Caco-2 (cell line): ENCODE measurements at places on chromosomes 6 and 20.
A peak's percentile ranks its signal among the peaks of the same experiment; 100 is the strongest.

- no peak for DNase-seq
These were observed 80.8 kb upstream of the BEND3 start for GRCh38 chr6:107196152-107196551.

DNA sequence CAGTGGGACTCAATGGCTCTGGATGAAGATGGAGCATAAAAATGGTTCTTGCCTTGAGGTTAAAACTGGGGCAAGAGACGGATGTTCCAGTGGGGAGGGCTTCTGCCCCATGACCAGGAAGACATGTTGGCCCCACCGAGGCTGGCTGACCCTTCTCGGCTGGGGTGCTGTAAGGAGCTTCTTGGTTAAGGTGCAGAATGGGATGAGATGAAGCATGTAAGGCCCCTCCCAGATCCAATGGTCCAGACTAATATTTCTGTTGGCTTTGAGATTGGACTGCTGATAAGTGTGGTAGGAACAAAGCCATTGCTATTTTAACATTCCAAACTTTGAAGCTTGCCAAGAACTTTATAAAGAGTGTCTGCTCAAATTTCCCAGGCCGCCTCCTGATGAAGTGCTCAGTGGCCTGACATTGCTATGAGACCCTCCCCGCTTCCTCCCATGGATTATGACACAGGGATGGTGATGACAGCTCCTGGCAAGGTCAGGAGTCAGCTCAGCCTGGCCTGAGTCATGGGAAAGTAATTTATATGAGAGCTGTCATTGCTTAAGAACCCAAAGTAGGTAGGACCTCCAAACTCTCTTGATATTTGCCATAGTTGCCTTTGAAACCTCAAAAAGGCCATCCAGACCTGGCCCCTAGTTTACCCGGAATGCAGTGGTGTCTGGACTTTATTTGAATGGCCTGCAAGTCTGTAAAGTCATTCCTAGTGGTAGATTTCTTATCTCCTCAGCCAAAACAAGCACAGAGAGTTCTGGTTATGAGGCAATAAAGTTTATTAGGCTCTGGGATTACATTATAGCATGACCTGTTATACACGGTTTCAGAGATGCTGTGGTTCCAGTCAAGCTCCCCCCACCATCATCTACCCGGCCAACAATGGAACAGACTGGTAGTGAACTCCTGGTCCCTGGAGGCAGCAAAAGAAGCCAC is 55.2 kb downstream of the TGM2 start:
- peak; percentile 93 for DNase-seq

GRCh38 chr6:63504777-63505384 is 67.4 kb upstream of the LOC128125822 start:
- no peak for DNase-seq

DNA sequence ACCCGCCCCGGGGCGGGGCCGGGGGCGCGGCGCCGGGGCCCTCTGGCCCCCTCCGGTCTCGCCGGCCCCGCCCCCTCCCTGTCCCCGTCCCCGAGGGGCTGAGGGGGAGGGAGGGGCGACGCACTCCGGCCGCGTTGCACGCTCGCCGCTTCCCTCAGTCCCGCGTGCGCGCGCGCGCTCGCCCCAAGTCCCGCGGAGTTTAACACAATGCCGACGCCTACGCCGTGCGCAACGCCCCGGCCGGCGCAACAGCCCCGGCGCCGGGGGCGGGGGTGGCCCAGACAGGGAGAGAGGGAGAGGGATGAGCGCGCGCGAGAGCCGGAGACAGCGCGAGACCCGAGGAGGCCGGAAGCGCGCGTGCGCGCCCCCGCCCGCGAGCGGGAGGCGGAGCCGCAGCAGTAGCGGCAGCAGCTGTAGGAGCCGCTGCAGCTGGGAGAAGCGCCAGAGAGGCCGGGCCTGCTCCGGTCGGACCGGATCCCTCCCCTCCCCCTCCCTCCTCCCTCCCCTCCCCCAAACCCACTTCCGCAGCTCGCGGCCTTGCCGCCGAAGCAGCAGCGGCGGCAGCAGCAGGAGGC is 996 bp downstream of the ZBTB2 start:
- DNase-seq: peak; percentile 97

- no peak for DNase-seq
These were observed 38.6 kb upstream of the GGTLC1 start for GRCh38 chr20:24027229-24027628.

- no peak for DNase-seq
These were observed 46.2 kb downstream of the SRPK1 start for GRCh38 chr6:35874730-35875129.

DNA sequence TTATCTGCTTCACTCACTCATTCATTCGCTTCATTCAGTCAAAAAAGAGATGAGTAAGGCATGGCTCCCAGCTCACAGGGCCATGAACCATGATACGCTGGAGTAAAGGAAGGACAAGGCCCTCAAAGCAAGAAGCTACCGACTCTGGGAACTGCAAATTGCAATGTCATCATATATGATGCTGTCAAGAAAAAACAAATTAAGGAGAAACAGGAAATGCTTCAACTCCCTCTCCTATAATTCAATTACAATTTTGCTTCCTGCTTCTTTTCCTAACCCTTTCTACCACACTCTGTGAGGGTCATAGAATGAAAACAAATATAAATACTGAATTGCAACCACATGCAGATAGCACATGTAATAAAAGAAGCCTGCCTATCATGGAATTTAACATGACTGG is 725.7 kb upstream of the FLRT3 start:
- DNase-seq: no peak

GRCh38 chr6:22288721-22289120 is 8.1 kb downstream of the PRL start:
- no peak for DNase-seq

DNA sequence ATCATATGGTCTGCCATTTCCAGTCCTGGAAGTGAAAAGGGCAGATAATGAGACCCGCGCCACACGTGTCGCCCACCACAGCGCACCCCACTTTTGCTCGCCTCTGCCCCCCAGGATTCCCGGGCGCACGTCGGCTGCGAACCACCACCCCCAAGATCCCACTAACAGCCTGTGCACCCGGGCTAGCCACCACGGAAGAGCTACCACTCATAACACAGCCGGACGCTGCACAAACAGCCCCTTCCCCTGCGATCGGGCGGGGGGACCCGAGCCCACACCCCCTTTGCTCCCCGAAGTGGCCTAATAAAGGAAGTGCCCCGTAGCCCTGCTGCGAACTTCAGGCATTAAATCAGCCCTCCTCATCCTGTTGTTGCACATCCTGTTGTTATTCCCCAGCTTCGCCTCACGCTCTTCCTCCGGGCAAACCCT is 506 bp downstream of the CITED2 start:
- no peak for DNase-seq

DNA sequence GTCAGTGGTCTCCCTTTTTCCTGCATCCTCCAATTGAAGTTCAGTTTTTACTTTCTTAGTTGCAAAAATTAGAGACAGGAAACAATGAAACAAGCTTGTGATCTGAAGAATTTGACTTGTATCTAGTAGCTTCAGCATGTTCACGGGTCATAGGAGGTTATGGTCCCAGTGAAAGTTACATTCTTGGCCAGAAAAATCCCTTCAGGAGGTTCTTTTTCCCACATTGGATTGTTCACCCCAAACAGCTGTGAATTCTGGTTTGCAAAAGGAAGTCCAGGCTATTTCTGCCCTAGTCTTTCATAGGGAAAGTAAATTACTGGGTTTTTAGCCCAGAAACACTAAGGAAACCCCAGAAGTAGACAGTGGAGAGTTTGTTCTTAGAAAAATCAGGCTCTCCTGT is 8.1 kb downstream of the ANKS1A start:
- no peak for DNase-seq

DNA sequence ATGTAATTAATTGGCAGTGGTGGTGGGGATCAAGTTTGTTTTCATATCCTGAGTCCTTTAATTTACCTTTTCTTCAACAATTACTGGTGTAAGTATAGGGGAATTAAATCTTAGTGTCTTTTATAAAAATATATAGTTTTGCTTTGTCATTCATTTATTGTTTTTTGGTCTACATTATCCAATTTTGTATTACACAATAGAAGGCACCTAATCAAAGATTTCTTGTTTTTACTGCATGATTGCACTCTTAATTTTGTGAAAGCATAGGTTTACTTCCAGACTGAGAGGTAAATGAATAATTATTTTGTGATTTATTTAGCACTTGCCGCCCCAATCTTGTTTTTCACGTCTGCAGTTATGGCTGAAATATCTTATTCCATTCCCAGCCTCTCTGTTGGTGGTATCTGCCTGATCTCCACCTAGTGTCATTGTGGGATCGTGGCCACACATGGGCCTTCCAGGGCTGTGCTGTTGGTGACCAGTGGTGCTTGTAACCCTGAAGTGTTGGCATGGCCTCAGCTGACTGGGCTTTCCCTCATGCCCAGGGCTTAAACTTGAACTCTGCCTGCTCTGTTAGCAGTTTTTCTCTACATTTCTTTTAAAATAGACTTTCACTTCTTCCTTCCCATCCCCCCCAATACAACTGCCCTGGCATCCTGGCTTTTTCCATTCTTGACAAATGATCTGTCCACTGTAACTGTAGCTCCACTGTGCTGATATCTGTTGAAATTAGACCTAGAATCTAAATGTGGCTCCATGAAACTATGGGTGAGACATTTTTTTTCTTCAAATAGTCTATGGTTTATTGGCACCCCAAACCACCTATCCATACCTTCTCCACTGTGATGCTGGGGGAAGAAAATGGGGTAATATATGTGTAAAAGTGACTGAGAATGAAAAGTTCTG is 24.8 kb downstream of the E2F3 start:
- no peak for DNase-seq

DNA sequence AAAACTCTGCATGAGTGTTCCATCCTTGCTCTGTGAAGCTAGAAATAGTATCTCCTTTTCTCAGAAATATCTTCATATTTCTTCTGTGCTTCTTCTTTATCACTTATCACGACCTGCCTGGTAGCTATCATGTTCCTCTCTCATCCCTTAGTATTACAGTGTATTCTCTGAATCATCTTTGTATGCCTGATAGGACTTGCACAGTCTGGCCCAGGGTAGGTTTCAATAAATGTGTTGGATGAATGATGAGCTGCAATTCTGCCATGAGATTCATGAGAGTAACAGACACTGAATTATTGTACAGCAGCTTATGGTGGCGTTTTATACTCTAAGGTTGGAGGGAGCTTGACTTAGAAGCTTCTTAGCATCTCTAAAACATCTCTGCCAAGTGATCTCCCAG is 66.6 kb downstream of the GRM1 start:
- no peak for DNase-seq

DNA sequence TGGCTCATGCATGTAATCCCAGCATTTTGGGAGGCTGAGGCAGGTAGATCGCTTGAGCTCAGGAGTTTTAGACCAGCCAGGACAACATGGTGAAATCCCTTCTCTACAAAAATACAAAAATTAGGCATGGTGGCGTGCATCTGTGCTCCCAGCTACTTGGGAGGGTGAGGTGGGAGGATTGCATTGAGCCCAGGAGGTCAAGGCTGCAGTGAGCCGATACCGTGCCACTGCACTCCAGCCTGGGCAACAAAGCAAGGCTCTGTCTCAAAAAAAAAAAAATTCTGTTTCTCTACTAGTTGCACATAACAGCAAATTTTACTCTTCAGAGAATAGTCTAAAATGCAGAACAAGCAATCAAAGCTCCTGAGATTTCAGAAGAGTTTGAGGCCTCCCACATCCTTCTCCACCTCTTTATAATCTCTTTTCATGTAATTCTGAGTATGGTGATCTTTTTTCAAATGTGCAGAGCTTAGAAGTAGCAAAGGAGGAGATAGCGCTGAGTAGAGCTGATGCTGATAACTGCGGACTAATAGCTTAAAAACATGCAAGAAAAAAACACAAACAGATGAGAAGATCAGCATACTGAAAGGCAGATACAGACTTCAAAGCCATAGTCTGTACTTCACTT is 23.3 kb downstream of the LRRN4 start:
- DNase-seq: no peak

DNA sequence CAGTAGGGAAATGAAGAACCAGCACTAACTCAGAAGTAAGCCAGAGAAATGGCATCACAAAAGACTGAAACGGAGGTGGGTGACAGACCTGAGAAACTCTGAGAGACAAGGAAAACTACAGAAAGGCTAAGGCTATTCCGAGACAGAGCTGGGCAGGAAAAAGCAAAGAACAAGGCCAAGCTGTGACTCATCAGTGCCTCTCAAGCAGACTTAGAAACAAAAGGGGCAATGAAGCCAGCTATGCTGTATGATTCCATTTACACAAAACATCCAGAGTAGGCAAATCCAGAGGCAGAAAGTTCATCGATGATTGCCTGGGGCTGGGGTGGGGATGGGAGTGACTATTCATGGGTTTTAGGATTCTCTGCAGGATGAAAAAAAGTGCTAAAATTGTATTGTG is 50.0 kb downstream of the SLC23A2 start:
- no peak for DNase-seq

DNA sequence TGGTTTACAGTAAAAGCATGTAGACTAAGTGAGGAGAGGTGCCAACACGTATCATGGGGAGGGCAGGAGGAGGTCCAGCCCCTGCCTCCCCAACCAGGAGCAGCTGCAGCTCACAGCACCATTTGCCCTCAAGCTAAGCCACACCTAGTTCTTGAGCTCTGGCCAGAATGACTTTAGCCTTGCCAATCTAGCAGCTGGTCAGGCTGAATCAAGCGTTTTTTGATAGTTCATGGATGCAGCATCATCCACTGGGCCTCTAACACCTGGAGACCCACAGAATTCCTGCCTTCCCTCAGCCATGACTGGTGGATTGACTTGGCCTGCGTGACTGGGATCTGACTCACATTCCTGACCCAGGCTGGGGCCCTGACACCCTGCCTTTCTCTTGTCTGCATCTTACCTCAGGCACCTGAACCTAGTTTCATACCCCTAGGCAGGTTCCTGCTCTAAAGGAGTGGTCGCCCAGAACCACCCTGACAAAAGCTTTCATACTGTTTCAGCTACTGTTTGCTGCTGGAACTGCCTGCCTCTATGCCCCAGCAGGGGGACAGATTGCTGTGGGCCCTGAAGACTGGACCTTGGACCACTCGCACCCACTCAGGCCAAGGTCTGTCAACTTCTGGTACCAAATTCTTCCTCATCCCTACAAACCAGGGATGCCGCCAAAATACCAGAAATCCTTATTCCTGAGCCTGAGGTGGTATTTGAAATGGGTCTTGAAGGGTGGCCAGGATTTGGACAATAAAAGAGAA is 122.3 kb downstream of the QRSL1 start:
- peak; percentile 55 for DNase-seq

GRCh38 chr20:57104113-57104512 is 162.3 kb downstream of the BMP7 start:
- no peak for DNase-seq

GRCh38 chr6:169839029-169839481 is 87.6 kb downstream of the ERMARD start:
- no peak for DNase-seq

DNA sequence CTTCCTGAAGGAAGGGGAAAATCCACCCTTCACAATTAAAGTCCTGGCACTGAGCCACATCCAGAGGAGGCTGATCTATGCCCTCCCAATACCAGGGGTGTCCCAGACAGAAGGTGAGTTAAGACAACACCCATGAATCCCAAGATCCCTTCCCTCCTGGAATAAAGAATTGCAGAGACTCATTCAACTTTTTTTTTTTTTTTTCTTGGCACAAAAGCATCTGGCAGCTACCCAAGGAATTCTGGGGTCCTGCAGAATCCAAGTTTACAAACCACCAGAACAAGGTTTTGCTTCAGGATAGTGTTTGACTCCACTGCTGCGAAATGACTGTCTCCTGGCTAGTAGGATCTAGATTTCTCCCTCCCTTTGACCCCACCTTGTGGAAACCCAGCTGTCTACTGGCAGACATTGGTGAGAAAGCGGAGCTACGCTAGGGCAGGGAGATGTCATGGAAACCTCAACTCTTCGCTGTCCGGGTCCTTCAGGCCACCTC is 37.4 kb downstream of the JAG1 start:
- DNase-seq: no peak

- DNase-seq: no peak
These were observed 181.1 kb upstream of the TAB2 start for GRCh38 chr6:149136273-149136912.

- no peak for DNase-seq
These were observed 87.0 kb upstream of the B3GAT2 start for GRCh38 chr6:71043902-71044301.
